Stimulated activated CD4-positive, alpha-beta T cell treated with anti-CD3 and anti-CD28 coated beads, Interleukin-4, amount 100 ng/mL, for 24 hours (primary cell): ENCODE measurements at places on chromosomes 3 and 15.

GRCh38 chr3:25594007-25594502 lies 70.7 kb downstream of the TOP2B start:
- DNase-seq = no peak

- no peak for DNase-seq
Measured at GRCh38 chr3:178522200-178523052, 13.8 kb upstream of the KCNMB2 start.

GRCh38 chr15:45892182-45892581 lies 257.4 kb downstream of the SQOR start:
- no peak for DNase-seq

GRCh38 chr3:122079524-122080206 lies 24.5 kb downstream of the CD86 start:
- no peak for DNase-seq

DNA sequence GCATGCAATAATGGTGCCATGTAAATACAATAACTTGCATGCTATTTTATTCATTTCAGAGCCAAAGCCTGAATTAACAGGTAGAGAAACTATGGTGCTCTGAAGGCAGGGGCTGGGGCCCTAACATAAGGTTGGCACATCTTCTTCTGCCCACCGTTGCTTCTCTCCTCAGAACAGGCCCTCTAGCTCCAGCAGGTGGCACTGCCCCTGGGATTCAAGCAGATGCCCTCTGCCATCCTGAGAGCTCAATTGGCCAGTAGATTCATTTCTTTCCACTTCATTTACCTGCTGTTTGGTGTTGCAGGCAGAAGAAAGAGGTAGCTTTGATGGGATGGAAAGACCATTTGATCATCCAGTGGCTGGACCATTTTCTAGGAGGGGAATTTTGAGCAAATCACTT lies 130.5 kb downstream of the FOXB1 start:
- no peak for DNase-seq

DNA sequence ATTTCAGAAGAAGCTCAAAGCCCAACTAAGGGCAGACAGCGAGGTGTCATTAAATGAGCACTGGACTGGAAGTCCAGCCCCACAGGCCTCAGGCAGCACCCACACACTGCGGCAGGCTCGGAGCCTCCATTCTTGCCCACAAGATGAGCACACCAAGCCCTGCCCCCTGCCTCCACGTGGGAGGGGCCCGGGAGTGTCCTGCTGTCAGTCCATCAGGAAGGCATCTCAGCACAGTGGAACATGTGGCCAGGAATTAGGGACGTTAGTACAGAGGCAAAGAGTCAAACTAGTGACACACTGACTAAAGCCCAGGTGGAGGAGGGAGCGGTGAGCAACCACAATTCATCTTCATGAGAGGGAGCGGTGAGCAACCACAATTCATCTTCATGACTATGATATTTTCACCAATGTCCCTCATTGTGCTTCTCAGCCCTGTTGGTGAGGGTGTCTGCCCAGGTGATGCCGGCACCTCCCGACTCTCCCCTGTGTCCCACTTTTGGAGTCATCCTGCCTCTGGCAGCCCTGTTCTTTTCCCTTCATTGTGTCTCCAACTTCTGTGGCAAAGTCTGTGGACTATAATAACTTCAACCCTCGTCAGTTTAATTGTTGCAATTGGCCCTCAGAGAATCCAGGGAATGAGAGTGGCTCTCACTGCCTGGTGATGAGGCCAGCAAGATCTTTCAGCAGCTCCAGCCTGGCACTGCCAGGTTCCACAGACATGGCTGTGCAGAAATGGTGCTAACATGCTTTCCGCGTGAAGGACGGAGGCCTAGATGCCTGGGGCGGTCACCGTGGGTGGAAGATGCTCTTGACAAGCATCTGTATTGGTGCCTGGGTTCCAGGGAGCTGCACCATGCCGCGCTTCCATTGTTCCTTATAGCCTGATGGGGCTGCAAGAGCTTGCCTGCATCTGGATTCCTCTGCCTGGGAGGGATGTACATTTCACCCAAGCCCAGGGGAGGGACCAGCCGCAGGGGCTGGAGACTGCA lies 23.1 kb upstream of the SKOR1 start:
- DNase-seq = no peak

GRCh38 chr15:69591905-69592508 lies 139.4 kb downstream of the RPLP1 start:
- no peak for DNase-seq

DNA sequence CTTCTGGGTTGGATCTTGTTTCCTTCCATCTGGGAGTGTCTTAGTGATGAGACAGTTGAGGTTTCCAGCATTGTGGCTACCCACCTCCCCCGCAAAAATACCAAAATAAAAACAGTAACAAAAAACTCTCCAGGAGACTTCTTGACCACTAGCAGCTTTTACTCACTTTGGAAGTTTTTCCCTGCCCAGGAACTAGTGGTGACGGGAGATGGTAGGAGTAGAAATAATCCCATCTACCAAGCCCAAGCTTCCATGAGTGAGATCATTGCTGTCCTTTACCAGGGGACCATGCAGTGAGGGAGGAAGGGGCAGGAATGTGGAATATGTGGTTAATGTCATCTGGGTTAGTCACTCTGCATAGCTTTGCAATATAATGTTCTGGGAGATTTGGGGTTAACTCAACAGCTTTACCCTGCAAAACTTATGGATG lies 187.7 kb downstream of the ITPR1 start:
- DNase-seq = no peak
